ENCODE measurements at places on chromosomes 4 and X. TPM values are rescaled to one million over a fixed set of nuclear protein-coding genes. Genes with fewer than 3 reads are reported as not detected.

Gene CNGA1
- total RNA-seq: 0.38 TPM

Gene SSX2
- not detected for total RNA-seq

Gene RNF150
- not detected for total RNA-seq

Gene F8A2
- total RNA-seq: not detected

Gene CLCN4
- total RNA-seq: 0.04 TPM

Gene GIMD1
- total RNA-seq: not detected

Gene CAPN6
- total RNA-seq: not detected

Gene TENM3
- total RNA-seq: not detected

Gene STPG2
- total RNA-seq: not detected

Gene UGT2B15
- not detected for total RNA-seq

Gene NR3C2
- total RNA-seq: 3.1 TPM

Gene SPP1
- not detected for total RNA-seq

Gene SLC7A11
- total RNA-seq: 1.7 TPM

Gene PRRG3
- not detected for total RNA-seq

Gene PAGE5
- 1.6 TPM for total RNA-seq

Gene MCF2
- 0.15 TPM for total RNA-seq

Gene PIGA
- total RNA-seq: 31.0 TPM

Gene PHOX2B
- total RNA-seq: not detected

Gene OR13H1
- not detected for total RNA-seq

Gene BEND2
- total RNA-seq: not detected

Gene RAB39B
- total RNA-seq: 12.5 TPM

Gene GPR82
- 0.34 TPM for total RNA-seq

Gene SSX1
- total RNA-seq: not detected

Gene BMP3
- total RNA-seq: not detected

Gene ATP7A
- total RNA-seq: 5.9 TPM

Gene MAN2B2
- total RNA-seq: 14.8 TPM

Gene AIMP1
- 63.5 TPM for total RNA-seq

Gene ZCCHC18
- 3.6 TPM for total RNA-seq

Gene GYG2
- not detected for total RNA-seq

Gene MID1
- total RNA-seq: 0.10 TPM

Gene TSPAN6
- total RNA-seq: 0.19 TPM

Gene CYP4V2
- 7.3 TPM for total RNA-seq

Gene LYAR
- total RNA-seq: 97.6 TPM

Gene SPIN4
- 5.9 TPM for total RNA-seq

Gene POU3F4
- total RNA-seq: not detected

Gene POU4F2
- total RNA-seq: not detected

Gene RAI2
- total RNA-seq: 0.57 TPM

Gene MAGEA1
- total RNA-seq: not detected

Gene LDB2
- total RNA-seq: not detected

Gene KIT
- 0.21 TPM for total RNA-seq

Gene PNCK
- not detected for total RNA-seq

Gene UCP1
- total RNA-seq: not detected

Gene FAM53A
- total RNA-seq: 2.8 TPM

Gene NUDT9
- 15.0 TPM for total RNA-seq

Gene STIM2
- total RNA-seq: 45.4 TPM

Measured in activated CD8-positive, alpha-beta memory T cell treated with anti-CD3 and anti-CD28 coated beads for 36 hours (primary cell).